ENCODE measurements at places on chromosomes 3 and 15.
A peak's percentile ranks its signal among the peaks of the same experiment; 100 is the strongest.

DNA sequence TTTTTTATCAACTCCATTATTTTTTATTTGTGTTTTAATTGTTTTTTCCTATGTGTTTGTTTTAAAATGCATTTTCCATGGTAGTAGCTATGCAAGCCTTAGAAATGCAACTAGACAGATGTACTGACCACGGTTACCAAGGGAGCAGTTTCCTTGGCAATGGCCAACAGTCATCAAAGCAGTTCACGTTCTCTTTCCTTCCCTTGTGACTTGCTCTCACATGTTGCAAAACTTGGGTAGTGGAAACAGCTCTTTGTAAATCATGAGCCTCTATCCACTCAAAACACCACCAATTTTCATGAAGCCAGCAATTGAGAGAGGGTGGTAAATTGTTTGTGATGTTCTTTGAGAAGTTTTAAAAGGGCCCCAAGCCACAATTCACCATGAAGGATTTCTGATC is 499.4 kb upstream of the MDFIC2 start:
- DNase-seq, result peak; percentile 19

GRCh38 chr3:98095882-98096281 is 8.9 kb downstream of the OR5AC2 start:
- peak; percentile 19 for DNase-seq

- no peak for DNase-seq
Observed at GRCh38 chr15:39124553-39125171, 456.2 kb upstream of the THBS1 start.

DNA sequence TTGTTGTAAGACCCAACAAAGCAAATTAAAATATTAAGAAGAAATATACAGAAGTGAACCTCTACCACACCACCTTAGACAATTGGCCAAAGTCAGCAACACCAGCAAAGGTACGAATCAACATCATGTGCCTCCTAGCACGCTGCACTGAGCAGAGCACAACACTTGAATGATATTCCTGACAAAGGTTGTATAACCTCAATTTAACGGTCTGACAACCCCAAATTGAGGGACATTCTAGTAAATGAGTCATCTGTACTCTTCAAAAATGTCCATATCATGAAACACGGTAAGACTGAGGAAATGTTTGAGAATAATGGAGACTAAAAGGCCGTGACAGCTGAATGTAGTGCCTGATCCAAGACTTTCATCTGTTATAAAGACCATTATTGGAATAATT is 41.3 kb upstream of the TNFSF10 start:
- no peak for DNase-seq

GRCh38 chr3:31093606-31094005 is 199.1 kb upstream of the GADL1 start:
- no peak for DNase-seq

- no peak for DNase-seq
Observed at GRCh38 chr3:157078811-157079185, 81.1 kb downstream of the CCNL1 start.

GRCh38 chr3:154936196-154936595 is 143.9 kb upstream of the MME start:
- no peak for DNase-seq

DNA sequence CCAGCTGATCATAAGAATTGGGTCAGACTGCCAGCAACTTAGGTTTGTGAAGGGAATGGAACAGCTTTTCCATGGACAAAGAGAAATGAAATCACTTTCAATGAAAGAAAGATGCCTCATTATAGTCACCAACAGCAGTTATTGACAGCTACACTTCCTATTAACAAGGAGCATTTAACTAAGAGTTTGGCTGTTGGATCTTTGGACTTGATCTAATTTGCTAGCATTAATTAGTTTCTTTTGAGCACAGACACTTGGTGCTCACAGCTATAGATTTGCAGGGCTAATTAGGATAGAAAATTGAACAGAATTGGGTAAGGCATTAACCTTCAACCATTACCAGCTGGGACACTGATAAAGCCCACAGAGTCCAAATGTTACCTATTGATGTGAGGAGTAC is 24.2 kb downstream of the CMC1 start:
- DNase-seq, result no peak

DNA sequence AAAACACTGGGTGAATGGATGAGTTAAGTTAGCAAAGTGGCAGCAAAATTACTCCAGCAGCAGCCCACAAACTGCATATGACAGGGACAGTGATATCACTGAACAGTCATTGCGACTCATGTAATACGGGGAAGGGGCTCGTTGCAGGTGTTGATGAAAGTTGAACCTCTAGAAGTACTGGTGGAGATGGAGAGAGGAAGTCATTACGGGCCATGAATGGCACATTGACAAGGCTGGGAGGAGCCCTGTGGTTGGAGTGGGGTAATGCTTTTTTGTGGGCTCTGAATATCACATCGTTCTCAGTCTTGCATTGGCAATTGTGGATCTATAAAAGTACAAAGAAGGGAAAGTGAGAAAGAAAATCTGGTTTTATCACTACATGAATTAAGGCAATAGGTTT is 278.1 kb downstream of the ZPLD1 start:
- no peak for DNase-seq

DNA sequence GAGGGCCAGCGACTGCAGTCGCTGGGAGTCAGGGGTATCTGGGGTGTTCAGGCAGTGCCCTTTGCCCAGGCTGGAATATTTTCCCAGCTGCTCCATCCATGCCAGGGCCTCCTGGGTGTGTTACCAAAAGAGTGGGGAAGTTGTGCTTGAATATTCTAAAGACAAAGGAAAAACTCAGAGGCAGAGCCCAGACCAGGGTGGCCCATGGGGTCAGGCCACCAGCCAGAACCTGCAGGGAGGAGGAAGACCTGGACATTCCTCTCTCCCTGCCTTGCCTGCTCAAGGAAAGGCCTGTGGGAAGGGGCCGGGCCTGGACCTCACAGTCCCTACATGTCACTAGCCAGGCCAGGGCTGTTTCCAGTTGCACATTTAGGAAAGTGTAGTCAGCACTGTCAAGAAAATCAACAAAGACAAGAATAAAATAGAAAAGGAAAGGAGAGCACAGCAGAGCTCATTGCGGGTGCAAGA is 16.0 kb upstream of the KLF15 start:
- no peak for DNase-seq

DNA sequence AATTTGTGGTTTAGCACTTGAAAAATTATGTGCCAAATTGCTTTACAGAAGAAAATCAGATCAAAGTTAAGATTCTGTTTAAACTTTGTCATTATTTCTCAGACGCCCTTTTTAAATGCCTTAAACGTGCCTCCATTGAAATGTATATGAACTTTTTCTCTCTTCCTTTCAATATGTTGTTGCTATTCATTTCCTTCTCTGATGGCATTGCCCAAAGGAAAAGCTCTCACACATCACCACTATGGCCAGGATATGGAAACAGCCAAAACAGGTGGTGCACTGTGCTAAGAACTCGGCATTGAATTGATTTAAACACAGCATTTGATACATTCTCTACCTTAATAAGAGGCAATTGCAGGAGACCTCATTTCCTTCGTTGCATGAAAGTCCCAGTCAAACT is 35.7 kb upstream of the NR2F2 start:
- DNase-seq, result no peak

GRCh38 chr15:48775546-48775945 is 35.3 kb downstream of the CEP152 start:
- DNase-seq, result no peak

GRCh38 chr15:59296181-59296617 is 76.5 kb downstream of the MYO1E start:
- peak; percentile 83 for DNase-seq

GRCh38 chr15:74221399-74222239 is 14.5 kb upstream of the CCDC33 start:
- DNase-seq, result no peak

DNA sequence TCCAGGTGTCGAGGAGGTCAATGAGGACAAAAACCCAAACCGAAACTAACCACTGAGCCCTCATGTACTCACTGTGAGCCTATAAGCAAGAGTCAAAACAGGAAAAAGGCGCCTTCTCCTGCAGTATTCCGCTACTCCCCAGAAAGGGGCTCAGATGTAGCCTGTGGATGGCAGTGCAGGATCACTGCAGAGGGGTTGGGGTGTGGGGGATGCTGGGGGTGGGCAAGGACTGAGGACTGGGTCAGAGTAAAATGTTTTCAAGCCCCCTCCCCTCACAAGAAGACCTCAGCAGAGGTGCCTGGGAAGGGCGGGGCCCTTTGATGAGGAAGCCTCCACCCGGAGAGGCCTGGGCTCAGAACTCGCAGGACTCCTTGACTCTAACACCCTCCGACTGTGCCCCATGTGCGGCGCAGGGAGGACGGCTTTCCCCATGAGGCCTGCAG is 170.1 kb downstream of the OSBPL10 start:
- DNase-seq, result no peak

DNA sequence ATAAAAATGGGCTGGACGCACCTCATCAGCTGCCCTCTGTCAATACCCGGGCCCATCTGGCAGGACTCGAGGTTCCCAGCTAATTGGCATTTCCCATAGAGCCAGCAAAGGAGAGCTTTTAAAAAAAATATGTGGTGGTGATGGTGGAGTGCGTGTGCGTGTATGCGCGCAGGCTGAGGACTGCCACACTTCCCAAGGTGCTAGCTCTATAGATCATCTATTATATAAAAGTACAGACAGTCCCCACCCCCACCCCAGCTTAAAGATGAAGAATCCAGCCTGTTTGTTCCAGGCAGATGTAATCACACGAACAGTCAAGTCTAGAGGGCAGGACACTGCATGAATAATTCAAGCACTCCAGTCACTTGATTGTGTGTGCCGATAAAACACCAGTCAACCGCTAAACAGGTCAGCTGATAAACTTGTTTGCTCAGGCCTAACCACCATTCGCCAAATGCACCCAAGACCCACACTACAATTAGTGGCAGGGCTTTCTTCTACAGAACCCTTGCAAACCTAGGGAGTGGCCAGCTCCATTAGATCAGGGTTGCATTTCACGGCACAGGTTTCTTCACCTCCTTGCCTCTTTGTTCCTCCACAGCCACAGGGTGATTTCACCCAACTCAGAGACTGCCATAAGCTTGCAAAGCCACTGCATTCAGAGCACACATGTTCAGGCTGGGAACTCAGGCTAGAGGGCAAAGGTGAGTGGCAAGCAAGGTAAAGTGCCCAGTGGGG is 5.8 kb downstream of the TLE3 start:
- peak; percentile 83 for DNase-seq

DNA sequence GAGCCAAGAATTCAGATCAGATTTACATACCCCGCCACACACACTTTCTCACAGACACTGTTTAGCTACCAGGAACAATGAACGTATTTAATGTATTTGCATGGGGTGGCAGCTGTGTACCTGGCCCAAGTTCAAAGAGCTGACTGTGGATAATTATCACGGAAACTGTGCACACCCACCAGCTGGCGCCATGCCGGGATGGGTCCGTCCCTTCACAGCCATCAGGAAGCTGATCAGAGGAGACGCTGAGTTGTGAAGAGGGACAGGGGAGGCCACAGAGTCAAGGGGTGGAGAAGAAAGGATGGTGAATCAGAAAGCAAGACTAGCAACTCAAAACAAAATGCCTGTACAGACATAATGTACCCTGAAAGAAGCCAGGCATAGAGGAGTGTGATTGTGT is 13.1 kb upstream of the PLA2G4D start:
- DNase-seq, result no peak

DNA sequence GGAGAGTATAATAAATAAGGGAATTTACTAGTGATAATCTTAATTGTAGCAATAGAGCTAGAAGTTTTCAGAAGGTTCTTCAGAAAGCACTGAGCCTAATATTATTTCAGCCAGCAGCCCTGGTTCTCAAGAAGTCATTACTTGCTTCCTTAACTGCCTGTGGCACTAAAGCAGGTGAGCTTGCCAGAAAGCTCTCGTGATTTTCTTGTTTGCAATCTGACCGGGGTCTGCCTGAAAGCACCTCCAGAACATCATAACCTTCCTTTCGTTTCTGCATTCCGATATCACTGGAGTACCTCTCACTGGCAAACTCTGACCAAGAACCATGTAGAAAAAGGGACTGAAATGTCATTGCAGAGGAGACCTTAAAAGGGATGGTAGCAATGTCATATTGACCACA is 510.3 kb downstream of the ZIC1 start:
- no peak for DNase-seq

- DNase-seq, result peak; percentile 13
Observed at GRCh38 chr3:57158813-57159738, 6.1 kb downstream of the IL17RD start.

DNA sequence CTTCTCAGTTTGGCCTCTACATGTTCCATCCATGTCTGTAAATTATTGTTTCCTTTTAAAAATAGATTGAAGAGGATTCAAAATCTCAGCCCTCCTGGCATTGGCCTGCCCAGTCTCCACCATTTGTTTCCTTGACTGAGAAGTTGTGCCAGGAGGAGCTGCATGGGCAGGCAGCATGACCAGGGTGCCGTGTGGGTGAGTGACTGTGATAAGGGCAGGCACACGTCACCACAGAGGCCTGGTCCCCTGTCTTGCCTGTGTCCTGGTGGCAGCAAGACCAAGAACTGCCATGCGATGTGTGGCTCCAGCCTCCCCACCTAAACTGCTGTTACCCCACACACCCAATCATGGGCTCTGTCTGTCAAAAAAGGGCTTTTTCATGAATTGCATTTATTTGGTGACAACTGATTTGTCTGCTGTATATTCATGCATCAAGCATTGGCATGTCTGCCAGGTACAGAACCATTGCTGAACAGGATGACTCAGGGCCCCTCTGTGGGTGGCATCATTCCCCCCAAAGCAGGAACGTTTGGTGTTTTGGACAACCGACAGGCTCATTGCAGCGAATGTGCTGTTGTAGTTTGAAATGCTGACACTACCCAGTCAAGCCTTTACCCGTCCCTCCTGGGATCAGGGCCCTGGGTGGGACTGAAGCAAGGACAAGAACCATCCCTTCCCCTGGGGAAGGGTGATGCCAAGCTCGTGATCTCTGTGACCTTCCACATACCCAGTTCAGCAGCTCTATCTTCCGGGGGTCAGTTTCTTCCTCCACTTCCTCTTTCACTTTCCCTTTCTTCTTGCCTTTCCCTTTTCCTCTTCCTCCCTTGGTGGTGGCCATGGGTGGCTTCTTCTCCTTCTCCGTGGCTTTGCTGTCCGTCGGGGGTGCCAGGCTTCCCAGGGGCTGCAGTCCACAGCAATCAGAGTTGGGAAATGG is 51.6 kb downstream of the TRPM1 start:
- no peak for DNase-seq

DNA sequence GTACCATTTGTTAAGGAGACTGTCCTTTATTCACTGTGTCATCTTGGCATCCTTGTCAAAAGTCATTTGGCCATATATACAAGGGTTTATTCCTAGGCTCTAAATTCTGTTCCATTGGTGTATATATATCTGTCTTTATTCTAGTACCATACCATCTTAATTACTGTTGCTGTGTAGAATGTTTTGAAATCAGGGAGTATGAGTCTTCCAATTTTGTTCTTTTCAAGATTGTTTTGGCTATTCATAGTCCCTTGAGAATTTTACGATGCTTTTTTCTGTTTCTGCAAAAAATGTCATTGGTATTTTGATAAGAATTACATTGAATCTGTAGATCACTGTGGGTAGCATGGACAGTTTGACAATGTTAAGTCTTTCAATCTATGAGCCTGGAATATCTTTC is 28.7 kb downstream of the PFN2 start:
- no peak for DNase-seq

DNA sequence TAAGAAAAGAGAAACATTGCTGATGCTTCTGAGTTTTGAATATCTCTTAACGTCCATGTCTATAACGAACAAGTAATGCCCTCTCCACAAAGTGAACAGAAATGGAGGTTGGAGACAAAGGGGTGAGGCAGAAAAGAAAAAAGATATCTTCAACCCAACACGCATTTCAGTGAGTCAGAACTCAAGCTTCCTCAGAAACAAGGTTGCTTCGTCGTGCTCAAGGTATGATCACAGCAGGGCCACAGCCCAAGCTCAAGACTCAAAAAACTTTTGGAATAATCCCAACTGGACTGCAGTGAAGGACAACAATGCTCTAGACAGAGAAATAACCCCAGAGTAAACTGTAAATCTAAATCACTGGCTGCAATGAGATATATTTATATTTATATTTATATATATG is 18.9 kb downstream of the WNT5A start:
- no peak for DNase-seq
